ENCODE measurements at places on chromosomes 1 and 21. TPM values are rescaled to one million over a fixed set of nuclear protein-coding genes. Genes with fewer than 3 reads are reported as not detected.

DNA sequence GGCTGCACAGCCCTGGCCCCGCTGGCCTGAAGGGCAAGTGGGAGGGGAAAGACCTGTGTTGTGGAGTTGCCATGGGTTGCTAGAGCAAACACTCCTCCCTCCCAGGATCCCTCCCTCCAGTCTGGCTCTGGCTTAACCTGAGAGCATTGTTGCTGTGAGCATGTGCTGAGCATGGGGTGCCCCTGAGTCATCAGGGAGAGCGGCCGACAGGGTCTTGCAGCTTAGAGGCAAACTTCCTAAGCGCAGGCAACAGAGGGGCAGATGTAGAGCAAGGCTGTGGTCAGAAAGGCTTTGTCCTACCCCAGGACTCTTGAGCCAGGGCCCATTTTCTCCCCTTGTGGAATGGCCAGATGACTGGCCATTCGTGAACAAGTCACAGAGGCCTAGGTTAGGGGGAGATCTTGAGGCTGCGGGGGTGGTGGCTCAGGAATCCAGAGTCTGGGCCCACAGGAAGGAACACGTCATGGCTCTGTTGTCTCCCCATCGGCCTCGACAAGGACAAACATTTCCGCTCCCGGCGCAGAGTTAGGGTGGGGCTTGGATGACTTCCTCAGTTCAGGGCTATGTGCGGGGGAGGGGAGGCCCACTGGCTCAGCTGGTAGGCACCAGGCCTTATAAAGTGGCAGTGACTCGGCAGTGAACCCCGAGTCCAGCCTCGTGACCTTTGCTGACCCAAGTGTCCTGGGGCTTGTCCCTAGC is 362 bp upstream of the DYNLT4 start:
- peaks cover 18% of the 10 kb centered on the region for H3K27me3 ChIP-seq
- peak overlapping the region; percentile 87 for H3K27ac ChIP-seq
- H3K36me3 ChIP-seq, result no peaks in the 10 kb centered on the region
- H3K4me3 ChIP-seq, result peak overlapping the region; percentile 63
- peak; percentile 61 for DNase-seq
- peaks cover 31% of the 10 kb centered on the region for H3K4me1 ChIP-seq

DNA sequence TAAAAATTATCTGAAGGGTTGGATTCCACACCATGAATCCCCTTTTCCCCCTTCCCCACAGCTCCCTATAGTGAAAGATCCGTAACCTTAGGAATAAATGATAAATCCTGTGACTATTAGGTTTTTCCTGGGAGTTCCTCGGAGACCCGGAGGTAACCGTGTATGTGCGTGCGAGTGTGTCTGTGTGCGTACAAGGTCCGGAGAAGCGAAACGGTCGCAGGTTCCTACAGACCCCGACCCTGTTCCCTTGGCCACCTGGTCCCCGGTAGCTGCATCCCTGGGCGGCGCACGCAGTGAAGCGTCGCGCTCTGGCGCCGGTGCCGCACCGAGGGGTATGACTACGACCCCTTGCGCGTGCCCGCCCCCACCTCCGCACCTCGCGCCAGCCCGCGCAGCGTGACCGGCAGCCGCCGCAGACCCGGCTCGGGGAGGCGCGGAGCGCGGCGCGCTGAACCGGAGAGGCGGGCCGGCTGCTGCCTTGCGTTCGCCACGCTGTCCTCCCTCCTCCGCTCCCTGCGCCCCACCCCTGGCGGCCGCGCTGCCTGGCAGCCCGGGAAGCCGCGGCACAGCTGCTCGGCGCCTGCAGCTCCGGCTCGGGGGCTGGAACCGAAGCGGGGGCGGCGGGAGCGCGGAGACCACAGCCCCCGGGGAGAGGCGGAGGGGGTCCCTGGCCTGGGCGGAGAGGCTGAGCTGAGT is at the start of gene AK5:
Gene AK5, plus strand, starts transcription at position 529 of the 696 bp plus-strand sequence. CDS start 295 bp downstream, outside the sequence.
- peak within 1 kb of the TSS; percentile 80 for H3K4me3 ChIP-seq
- H3K27me3 ChIP-seq, result peaks cover 11% of the 10 kb centered on the region
- H3K4me1 ChIP-seq, result peaks cover 2% of the 10 kb centered on the region
- H3K27ac ChIP-seq, result peak within 1 kb of the TSS; percentile 39
- peak; percentile 73 for DNase-seq

DNA sequence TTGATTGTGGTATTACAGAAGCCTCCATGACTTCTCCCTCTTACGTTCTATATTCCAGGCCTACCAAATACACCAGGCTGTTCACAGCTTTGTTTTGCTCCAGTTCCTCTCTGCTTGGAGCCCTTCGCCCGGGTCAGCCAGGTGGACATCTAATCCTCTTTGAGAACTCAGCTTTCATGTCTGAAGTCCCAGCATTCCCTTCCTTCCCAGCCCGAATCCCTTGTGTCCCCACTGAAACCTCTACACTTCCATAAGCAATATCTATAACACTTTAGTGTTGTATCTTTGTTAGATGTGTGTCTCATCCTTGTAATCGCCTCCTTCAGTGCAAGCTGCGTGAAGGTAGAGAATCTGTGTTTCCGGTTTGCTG is 1.9 kb downstream of the RNF11 start:
- DNase-seq, result no peak
- H3K4me3 ChIP-seq, result no peak overlapping the region
- H3K27ac ChIP-seq, result no peak overlapping the region
- H3K4me1 ChIP-seq, result peaks cover 17% of the 10 kb centered on the region
- no peaks in the 10 kb centered on the region for H3K36me3 ChIP-seq
- peaks cover 9% of the 10 kb centered on the region for H3K27me3 ChIP-seq

DNA sequence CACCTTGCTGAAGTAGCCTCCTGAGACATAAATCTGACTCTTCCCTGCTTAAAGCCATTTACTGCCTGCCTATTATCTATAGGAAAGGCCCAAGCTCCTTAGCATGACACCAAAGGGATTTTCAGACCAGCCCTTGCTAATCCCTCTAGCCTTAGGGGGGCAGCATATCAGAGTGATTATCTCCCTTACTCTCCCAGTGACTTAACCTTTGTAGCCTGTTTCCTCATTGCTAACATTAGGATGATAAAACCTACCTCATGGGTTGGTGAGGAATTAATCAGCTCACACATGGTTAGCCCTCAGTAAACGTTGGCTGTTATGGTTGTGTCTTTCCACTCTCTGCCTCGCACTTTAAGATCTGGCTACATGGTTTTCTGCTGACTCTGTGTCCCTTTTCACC is 70.1 kb downstream of the ROR1 start:
- H3K36me3 ChIP-seq, result no peaks in the 10 kb centered on the region
- peak overlapping the region; percentile 48 for H3K4me3 ChIP-seq
- H3K27ac ChIP-seq, result peak overlapping the region; percentile 84
- no peak for DNase-seq
- peaks cover 52% of the 10 kb centered on the region for H3K4me1 ChIP-seq

- H3K4me3 ChIP-seq, result no peak overlapping the region
- H3K4me1 ChIP-seq, result peaks cover 5% of the 10 kb centered on the region
- DNase-seq, result no peak
- no peaks in the 10 kb centered on the region for H3K36me3 ChIP-seq
- no peak overlapping the region for H3K27ac ChIP-seq
Observed at GRCh38 chr1:16177306-16177705, 21.4 kb upstream of the EPHA2 start.

Gene LAD1
- total RNA-seq, result 0.25 TPM

- no peak for DNase-seq
- H3K4me3 ChIP-seq, result no peak overlapping the region
- H3K27me3 ChIP-seq, result peaks cover 12% of the 10 kb centered on the region
- H3K27ac ChIP-seq, result no peak overlapping the region
- H3K36me3 ChIP-seq, result no peaks in the 10 kb centered on the region
Observed at GRCh38 chr1:15137809-15138208, 15.7 kb upstream of the TMEM51 start.

Gene RHD
- total RNA-seq, result not detected

Gene PWP2
- 22.1 TPM for total RNA-seq

Measured in glutamatergic neuron (in vitro differentiated cells).